GF-D8 (cell line): ENCODE measurements at places on chromosomes 11 and 22.

DNA sequence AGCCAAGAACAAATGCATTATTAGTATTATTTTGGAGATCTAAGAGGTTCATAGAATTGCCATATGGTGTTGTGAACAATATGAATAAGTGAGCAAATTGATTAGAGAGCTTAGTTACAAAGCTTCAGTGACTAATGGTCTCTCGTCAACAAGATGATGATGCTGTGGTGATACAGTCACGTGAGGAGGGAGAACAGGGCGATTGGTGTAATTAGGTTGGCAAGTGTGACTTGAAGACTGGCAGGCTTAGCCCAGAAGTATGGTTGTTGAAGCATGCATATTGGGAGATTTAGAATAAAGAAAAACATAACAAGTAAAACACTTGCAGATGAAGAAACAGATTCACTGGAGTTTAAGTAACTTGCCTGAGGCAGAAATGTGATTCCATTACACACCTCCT, 100.6 kb upstream of the SORL1-AS1 start:
- DNase-seq, result no peak

GRCh38 chr11:60769811-60770210, 13.1 kb downstream of the MS4A15 start:
- no peak for DNase-seq

- no peak for DNase-seq
These were observed 1289.4 kb downstream of the FAM181B start for GRCh38 chr11:81444297-81444696.

- no peak for DNase-seq
These were observed 561.1 kb upstream of the CADM1 start for GRCh38 chr11:116065191-116065895.

DNA sequence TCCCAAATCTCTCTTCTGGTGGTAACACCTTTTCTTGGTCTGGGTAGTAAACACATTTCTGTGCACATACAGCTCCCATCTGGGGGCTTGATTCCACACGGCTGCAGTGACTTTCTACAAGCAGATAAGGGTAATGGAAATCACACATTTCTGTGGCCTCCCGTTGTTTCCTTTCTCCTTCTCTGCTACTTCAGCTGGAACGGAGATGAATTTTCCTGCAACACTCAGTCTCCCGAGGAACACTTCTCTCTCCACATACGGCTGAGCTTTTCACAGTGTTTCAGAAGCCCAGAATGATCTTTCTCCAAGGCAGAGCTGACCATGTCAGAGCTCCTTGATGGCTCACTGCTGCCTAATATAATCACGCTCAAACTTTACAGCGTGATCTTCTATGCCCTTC, 364.3 kb upstream of the NARS2 start:
- no peak for DNase-seq

DNA sequence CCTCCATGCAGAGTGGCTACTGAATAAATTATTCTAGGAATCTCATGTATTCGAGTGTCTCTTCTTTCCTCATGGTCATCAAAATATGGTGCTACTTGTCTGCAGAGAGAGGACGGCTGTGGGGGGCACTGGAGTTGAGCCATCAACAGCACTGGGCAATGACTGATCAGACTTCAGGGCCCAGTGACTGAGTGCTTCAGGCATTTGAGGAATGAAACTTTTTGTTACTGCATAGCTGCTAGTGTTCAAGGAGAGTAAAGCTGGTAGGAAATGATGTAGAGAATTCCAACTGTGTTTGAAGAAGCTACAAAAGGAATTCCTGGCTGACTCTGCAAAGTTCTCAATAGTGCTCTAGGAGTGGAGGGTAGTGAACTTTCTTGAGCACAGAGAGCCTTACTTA, 277.7 kb downstream of the CADM1 start:
- no peak for DNase-seq

DNA sequence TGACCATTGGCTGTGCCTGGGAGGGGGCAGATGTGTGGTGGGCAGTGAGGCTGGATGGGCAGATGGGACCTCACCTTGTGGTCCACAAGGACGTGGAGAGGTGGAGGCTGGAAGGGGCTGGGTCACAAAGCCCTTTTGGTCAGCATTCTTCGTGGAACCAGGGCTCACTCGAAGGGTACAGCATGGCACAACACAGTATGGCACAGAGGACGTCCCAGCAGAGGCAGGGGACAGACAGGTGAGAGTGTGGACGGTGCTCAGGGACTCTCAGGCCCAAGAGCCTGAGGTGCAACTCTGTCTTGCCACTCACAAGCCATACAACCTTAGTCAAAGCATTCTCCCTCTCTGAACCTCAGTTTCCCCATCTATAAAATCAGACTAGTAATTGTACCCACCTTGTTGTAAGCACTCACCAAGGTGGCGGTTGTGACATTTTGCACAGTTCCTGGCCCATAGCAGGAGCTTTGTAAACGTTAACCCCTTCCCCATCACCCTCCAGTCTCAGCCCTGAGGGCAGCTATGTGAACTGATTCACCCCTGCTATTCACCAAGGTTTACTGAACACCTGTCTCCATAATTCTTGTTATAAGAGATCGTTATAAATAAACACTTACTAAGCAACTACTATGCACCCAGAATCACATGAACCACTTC, 11.6 kb upstream of the TSKU start:
- DNase-seq, result no peak

- DNase-seq, result no peak
These were observed 1424.9 kb downstream of the TBC1D22A start for GRCh38 chr22:48187356-48187755.

- no peak for DNase-seq
These were observed 51.4 kb upstream of the RASD2 start for GRCh38 chr22:35489239-35489638.

GRCh38 chr22:21904250-21904789, 36.9 kb upstream of the MAPK1 start:
- DNase-seq, result no peak

- DNase-seq, result no peak
These were observed 5.2 kb downstream of the PPP2R1B start for GRCh38 chr11:111761036-111761435.

- DNase-seq, result no peak
These were observed 328.1 kb upstream of the MPPED2 start for GRCh38 chr11:30914143-30914762.

GRCh38 chr11:79059141-79059540, 381.7 kb downstream of the TENM4 start:
- no peak for DNase-seq

GRCh38 chr11:45885274-45885920, at the start of gene MAPK8IP1:
Gene MAPK8IP1, plus strand, starts transcription at chr11:45885651. Its CDS starts 170 bp downstream, at chr11:45885821.
- DNase-seq, result no peak

GRCh38 chr11:64124147-64124546, 41.8 kb downstream of the MACROD1 start:
- no peak for DNase-seq

- no peak for DNase-seq
These were observed 145.4 kb downstream of the CACNA1I start for GRCh38 chr22:39715778-39716495.

- no peak for DNase-seq
These were observed 1.2 kb upstream of the MRGPRF start for GRCh38 chr11:69014084-69014851.

DNA sequence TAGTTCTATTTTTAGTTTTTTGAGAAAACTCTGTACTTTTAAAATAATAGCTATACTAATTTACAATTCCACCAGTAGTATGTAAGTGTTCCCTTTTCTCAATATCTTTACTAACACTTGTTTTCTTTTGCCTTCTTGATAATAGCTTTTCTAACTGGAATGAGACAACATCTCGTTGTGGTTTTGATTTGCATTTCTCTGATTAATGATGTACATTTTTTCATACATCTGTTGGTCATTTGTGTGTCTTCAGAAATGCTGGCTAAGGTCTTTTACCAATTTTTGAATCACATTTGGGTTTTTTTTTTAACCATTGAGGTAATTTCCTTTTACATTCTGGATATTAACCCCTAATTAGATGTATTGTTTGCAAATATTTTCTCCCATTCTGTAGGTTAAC, 258.9 kb downstream of the DYNC2H1 start:
- no peak for DNase-seq

- no peak for DNase-seq
These were observed 570.3 kb downstream of the OPCML start for GRCh38 chr11:132962041-132962440.

DNA sequence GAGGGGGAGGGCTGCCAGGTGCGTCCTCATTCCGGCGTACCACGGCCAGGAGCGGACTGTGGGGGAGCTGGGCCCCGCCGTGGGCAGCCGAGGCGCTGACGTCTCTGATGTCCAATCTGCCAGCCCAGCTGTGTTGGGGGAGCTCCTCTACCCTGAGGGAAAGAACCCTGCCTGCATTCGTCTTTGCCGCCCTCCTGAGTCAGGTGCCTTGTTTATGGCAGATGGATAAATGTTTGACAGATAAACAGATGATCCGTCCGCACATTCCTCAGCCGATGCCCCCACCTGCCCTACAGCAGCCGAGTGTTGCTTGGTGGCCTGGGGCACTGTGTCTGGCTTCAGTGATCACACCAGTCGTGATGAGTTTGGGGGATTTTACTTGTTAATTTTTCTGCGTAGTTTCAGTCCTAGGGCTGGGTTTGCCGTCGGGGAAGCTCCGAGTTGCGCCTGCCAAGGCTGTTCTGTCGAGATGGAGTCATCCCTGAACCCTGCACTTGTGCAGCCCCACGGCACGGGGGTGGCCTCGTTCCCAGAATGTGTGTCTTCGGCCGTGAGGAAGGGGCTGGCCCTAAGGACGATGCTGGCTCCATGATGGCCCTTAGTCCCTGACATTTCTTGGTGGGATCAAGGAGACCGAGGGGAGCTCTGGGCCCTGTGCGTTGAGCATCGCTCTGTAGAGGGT, 1083.9 kb downstream of the BRD1 start:
- no peak for DNase-seq

DNA sequence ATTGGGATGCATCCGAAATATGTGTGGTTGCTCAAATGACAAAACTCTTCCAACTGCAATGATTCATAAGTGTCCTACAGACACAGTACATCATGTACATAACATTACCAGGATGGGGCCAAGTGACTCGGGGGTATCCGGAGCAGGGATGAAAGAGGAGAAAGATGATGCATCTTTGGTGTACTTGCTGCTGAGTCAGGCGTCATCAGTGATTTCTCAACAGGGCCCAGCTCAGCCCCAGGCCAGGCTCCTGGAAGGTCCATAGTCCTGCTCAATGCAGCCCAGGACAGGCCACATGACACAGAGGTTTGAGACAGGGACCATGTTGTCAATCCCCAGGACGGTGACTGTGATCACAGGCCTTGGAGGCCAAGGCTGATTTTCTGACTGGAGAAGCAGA, 59.3 kb downstream of the GGTLC2 start:
- no peak for DNase-seq

GRCh38 chr22:46834021-46834737, 71.7 kb downstream of the TBC1D22A start:
- DNase-seq, result no peak

DNA sequence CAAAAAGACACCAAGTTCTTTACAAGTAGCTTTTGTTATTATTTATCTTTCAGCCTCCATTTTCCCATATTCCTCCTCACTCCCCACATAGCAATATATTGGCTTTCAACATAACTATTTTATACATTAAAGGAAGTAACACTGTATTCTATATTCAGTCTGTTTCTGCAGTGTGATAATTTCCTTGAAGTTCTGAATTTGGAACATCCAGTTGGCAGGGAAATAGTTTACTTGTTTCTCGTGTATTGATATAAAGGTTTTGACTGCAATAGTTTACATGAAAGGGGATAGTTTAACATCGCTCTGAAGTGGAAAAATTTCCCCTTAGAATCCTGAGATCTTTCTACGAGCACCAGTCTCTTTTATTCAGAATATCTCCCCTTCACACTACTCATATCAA, 341.5 kb upstream of the ANO3 start:
- no peak for DNase-seq

DNA sequence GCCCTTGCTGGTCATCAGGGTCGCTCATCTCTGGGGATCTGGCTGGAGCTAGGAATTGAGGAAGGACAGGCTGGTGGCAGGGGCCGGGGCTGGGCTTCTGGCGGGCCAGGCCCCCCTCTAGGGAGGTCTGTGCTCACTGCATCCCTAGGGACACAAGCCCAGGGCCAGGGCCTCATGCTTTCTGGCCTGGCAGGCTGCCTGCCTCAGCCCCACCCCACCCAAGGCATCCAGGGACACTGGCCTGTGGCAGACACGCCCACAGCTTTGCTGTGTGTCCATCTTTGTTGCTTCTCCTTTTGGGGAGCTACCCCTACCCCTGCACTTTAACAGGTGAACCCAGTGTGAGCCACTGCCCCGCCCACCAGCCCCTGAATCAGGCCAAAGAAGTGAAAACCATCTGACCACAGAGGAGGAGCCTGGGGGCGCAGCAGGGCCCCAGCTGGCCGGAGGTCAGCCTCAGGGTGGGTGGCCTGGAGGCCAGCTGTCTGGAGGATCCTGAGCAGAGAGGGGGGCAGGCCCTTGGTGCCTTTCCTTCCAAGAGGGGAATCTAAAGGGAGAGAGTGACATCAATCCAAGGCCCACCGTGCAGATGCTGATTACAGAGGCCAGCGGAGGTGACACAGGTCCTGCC, 26.8 kb upstream of the CELSR1 start:
- DNase-seq, result no peak

- no peak for DNase-seq
These were observed 109.6 kb upstream of the POU2AF2 start for GRCh38 chr11:111135778-111136570.

DNA sequence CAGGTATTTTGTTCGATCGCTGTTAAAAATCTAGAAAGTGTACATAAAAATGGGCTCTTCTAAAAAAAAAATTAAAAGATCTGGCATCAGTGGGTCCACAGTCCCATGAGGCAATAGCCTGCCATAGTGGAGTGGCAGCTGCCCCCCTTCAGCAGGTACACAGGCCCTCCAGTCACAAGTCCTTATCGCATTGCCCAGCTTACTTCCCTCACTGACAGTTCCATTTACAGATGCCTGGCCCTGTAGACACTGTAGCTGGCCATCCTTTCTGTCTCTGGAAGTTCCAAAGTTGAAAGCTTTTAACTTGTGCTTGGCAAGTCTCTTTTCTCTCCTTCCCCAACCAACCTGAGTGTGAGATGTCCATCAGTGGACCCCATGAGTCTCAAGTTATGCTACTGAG, 11.4 kb downstream of the ZNRF3 start:
- no peak for DNase-seq

GRCh38 chr22:18075720-18076497, 1.9 kb upstream of the PEX26 start:
- DNase-seq, result peak; percentile 58

DNA sequence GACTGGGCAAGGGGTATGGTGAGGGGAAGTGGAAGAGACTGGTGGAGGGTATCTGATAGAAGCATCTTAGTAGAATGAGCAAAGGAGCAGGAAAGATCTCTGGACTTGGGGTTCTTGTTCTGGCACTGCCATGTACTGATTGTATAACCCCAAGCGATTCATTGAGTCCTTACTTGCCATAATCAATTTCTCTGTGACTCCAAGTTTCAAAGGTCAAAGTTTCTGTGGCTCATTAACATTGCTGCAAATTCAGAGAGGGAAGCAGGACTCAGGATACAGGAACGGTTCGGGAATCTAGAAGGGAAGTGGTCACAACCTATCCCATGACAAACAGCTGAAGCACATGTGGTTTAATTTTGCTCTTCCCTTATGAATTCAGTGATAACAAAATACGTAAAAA, 309 bp downstream of the OR51I2 start:
- no peak for DNase-seq

- DNase-seq, result no peak
These were observed 16.0 kb downstream of the TRPM5 start for GRCh38 chr11:2428322-2428795.
